Fibroblast of skin of abdomen (primary cell): ENCODE measurements at places on chromosomes 5 and 9.

GRCh38 chr9:14554886-14555285 lies 138.3 kb downstream of the ZDHHC21 start:
- no peak for DNase-seq

DNA sequence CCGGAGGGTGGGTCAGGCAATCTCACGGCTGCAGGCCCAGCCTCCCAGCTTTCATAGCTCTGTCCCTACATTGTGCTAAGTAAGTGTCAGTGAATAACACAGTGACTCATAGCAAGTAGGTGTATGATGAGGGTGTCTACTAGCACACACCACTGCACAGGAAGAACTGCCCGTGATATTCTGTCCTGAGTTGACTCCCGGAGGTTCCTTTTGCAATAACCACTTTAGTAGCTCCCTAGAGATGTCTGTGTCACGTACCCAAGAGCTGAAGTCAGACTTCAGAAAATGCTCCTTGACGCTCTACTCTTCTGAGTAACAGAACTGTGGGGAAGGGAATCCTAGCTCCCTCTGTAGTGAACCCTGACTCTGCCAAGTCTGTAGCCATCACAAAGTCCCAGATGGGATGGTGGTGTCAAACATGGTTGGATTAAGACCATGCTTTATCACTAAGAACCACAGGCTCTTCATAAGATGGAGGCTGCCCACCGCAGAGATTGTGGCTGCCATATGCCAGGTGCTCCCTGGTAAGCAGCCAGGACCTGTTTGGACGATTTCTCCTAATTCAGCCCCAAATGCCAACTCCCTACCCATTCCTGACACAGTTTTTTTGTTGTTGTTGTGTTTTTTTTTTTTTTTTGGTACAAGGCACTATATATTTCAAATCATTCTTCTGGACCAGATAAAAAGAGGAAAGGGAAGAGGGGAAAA lies 352.6 kb upstream of the PANK3 start:
- DNase-seq, result peak; percentile 81

DNA sequence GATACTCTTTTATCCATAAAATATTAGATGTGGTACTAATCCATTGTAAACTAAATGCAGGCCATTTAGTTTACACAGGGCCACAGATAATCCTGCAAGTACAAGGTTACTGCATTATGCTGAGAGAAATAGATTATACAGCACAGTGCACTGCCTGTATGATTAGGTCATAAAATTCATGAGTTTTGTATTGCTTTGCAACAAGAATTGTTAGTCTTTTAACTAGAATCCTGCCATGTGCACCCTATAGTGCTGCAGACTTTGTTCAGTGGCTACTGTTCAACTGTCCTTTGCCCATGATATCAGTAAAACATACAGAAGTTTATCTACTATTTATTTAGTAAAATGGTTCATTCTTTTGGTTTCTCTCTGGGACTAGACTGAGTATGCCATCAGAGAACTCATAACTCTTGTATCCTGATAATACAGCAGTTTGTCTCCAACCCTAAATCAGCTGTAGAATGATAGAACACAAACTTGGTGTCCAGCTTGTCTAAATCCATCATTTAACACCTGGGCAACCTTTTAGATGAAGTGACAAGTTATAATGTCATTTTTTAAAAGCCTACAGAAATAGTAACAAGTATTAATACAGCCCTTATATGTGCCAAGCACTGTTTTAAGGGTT lies 291.2 kb downstream of the TMEM167A start:
- DNase-seq, result no peak

GRCh38 chr9:77848897-77849296 lies 182.7 kb downstream of the GNAQ start:
- DNase-seq, result peak; percentile 83

DNA sequence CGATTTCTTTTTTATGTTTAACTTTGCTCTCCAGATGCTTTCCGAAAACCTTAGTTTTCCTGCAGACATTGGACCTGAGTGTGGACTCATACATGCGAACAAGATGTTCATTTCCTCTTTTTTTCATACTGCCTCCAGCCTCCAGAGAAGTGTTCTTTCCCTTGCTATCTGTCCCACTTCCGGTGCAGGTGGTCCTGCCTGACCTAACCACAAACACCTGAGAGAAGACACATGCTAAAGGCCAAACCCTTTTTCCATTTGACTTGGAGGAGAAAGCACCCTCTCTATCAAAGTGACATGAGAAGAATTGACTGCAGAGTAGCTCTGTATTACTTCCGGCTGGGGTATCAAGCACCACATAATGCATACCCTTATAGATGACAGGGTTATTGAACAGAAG lies 334.0 kb downstream of the ARHGEF28 start:
- DNase-seq, result no peak

GRCh38 chr5:177384134-177384533 lies at the start of gene SLC34A1:
Gene SLC34A1 (plus strand): TSS chr5:177384434. CDS start chr5:177385742, 1,308 bp downstream.
- no peak for DNase-seq

DNA sequence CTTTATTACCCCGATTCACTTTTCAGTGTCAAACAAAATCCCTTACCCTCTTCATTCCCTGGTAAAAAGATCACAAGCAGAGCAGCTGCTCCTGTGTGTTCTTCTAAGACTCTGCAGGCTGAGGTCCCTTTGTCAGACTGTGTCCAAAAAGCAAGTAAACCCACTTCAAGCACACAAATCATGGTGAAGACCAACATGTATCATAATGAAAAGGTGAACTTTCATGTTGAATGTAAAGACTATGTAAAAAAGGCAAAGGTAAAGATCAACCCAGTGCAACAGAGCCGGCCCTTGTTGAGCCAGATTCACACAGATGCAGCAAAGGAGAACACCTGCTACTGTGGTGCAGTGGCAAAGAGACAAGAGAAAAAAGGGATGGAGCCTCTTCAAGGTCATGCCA lies 34.5 kb downstream of the CREBRF start:
- DNase-seq, result no peak

DNA sequence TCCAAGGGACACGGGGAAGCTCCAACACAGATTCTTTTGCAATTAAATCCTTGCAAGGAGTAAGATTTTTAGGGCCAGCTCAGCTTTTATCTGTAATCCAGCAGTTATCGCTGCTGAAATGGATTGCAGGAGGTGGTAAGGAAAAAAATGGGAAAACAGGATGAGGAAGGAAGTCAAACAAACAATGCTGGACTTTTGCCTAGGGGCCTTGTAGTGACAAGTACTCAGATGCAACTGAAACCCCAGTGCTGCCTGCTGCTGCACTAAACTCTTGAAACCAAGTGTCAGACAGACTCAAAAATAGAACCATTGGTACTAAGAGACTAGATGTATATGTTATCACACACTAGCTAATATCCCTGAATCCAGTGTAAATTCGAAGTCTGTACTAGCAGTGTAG lies 309.2 kb downstream of the CTNND2 start:
- DNase-seq, result no peak
